Stimulated activated CD8-positive, alpha-beta memory T cell treated with anti-CD3 and anti-CD28 coated beads, Interleukin-4, amount 100 ng/mL, for 4 hours (primary cell): ENCODE measurements at places on chromosomes 1 and 21.

- DNase-seq: no peak
Measured at GRCh38 chr1:25042331-25043227, 112.5 kb upstream of the RUNX3 start.

GRCh38 chr1:2463396-2463795 lies 12.7 kb upstream of the PLCH2 start:
- DNase-seq: no peak

DNA sequence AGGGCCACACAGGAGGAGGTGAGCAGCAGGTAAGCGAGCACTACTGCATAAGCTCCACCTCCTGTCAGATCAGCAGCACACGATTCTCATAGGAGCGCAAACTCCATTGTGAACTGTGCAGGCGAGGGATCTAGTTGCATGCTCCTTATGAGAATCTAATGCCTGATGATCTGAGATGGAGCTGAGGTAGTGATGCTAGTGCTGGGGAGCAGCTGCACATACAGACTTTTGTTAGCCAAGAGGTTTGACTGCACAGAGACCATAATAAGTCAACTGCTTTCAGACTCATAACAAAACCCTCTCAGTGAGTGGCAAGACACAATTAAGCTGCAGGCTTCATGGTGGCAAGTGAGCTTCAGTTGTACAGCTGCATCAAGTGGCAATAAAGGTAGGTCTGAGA lies 83.4 kb downstream of the PSMG1 start:
- no peak for DNase-seq

DNA sequence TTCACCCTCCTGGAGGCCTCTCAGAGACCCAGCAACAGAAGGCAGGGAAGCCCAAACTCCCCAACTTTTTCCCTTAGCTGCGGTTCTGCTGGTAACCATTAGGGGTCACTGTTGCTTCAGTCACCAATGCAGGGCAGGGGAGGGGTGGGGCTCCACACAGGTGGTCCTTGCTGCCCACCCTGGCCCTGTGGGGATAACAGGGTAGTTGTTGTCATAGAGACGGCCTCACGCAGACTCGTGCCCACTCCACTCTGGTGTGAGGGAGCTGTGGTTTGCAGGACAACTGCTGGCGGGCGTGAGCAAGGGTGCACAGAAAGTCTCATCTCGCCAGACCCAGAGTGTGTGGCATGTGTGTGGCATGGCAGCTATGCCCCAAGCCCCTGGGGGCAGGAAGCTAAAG lies 19.9 kb downstream of the INSRR start:
- no peak for DNase-seq

GRCh38 chr1:32485554-32486255 lies 20.8 kb downstream of the ZBTB8B start:
- no peak for DNase-seq

GRCh38 chr1:96079581-96079980 lies 642.0 kb upstream of the PTBP2 start:
- no peak for DNase-seq

DNA sequence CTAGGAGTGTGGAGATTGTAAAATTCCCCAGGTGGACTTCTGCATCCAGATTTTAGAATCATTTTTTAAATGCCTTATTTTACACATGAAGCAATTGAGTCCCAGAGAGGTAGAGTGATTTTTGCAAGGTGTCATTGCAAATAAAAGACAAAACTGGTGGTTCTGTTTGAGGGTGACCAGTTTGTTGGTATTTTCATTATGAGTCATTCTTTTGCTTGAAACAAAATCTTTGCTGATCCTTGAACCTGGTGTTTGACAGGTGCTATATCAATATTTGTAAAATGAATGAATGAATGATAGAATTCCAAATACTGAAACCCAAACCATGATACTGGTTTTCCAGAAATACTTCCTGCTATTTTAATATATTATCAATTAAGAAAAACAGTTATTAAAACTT lies 44.1 kb downstream of the TTC3 start:
- no peak for DNase-seq

DNA sequence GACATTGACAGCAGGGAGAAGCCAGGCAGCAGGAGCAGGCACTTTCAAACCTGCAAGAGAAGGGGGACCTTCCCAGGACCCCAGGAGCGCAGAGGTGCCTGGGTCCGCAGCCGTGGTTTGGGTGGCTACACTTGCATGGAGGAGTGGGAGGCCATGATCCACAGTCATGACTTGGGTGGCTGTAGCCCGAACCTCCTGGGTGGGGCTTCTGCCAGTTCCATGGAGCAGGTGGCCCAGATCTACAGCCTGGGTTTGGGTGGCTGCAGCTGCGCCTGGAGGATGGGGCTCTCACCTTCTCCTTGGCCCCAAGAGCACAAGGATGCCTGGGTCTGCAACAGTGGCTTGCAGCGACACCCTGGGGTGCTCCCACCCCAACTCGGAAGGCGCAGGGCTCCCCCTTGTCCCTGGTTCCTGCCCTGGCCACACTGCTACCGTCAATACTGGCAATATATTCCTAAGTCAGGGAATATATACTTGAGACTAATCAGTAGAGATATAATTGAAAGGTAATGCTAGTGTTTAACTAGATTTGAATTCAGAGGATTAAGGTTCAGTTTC lies 2.3 kb upstream of the OR6K6 start:
- no peak for DNase-seq

DNA sequence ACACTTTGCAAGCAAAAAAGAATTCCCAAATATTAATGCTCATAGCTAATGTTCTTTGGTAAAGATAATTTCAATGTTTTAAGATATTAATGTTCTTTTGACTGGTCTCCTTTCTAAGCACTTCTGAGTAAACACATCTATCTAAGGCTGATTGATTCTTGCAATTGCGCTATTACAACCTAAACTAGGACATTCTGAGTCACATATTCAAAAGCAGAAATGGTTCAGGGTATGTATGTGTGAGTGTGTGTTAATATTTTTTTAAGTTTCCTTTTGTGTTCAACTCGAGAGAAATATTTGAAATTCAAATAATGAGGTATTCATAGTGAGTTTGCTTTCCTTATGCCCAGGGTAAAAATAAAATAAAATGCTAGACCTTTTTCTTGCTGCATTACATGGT lies 203.6 kb upstream of the GRIK3 start:
- DNase-seq: no peak

GRCh38 chr1:44029260-44029910 lies 1.9 kb downstream of the SLC6A9 start:
- no peak for DNase-seq

GRCh38 chr1:17907999-17908398 lies 152.9 kb downstream of the ACTL8 start:
- DNase-seq: no peak

DNA sequence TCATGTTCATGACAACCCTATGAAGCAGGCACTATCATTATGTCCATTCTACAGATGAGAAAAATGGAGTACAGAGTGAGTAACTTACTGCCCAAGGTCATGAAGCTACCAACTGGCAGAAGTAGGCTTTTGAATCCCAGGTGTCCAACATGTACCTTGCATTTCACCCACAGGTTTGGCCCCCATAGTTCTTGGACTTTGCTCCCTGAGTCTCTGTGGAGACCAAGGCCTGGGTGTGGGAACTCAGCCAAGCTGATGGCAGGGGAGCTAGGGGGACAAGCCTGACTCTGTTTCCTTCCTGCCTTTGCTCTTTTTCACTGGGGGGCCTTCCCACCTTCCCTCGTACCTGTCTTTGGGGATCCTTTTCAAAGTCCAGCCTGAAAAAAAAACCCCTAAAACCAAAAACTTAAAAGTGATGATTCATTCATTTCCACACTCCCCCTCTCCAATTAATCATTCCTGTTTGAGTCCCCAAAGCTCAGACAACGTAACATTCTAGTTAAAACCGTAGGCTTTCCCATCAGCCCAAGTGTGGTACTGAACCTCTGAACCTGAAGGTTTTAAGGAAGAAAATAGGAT lies 8.5 kb upstream of the TTC22 start:
- no peak for DNase-seq
